ENCODE measurements at places on chromosomes 6 and 20. TPM values are rescaled to one million over a fixed set of nuclear protein-coding genes. Genes with fewer than 3 reads are reported as not detected.

C6orf141 gene
- 0.77 TPM for total RNA-seq

TREM1 gene
- total RNA-seq = 0.26 TPM

NAA20 gene
- 37.8 TPM for total RNA-seq

- no peak for DNase-seq
Measured at GRCh38 chr6:130615816-130616215, 211.4 kb upstream of the SMLR1 start.

- no peak for DNase-seq
Measured at GRCh38 chr6:152736687-152737273, 13.8 kb upstream of the VIP start.

DNA sequence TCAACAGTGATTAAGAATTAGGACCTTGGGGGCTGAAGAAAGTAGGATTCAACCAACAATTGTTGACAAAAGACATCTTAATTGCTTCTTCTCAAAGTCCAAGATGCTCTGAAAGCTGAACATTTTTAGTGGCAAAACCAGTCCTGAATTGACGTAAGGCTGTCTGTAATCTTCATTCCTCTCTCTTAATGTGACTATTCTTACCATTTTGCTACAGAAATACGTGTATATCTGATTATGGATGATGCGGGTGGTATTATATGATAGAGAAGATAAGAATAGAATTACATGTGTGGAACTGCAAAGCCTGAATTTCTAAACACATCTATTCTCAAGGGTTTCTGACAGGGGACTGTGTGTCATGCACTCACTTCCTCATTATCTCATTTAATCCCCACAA, 130.3 kb upstream of the SASH1 start:
- no peak for DNase-seq

GRCh38 chr20:42258564-42259302, 640.6 kb upstream of the CHD6 start:
- DNase-seq = no peak
